ENCODE measurements at places on chromosomes 4 and X.

DNA sequence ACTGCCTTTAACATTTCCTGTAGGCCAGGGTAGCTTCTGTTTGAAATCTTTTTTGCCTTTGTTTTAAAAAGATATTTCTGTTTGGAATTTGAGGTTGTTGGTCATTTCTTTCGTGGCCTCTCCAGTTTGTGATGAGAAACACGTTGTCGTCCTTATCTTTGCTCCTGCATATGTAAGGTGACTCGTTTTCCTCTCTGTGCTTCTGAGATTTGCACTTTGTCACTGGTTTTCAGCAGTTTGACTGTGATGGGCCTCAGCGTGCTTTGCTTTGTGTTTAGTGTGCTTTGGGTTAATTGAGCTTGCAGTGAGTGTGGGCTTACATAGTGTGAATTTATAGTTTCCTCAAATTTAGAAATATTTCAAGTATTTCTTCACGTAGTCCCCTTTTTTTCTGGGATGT is 81.5 kb downstream of the FAM193A start:
- DNase-seq: no peak

DNA sequence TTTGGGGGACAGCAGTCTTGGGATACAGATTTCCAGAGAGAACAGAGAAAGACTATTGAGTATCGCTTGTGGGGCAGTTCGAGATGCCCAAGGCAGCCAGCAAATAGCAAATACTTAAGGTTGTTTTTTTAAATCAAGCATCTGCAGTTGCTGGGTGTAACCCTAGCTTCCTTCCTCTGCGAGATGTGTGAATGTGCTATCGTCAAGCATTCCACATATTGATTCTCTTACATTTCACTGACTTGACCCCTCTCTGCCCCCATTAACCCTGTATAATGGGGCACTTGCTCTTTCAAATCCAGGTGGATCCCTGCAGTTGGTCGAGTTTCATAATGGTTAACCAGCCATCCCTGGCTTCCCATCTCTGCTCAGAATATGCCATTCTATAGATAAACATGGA is 23.5 kb downstream of the KCNE5 start:
- DNase-seq: no peak

- no peak for DNase-seq
These were observed 364.7 kb downstream of the PCDH7 start for GRCh38 chr4:31084806-31085416.

DNA sequence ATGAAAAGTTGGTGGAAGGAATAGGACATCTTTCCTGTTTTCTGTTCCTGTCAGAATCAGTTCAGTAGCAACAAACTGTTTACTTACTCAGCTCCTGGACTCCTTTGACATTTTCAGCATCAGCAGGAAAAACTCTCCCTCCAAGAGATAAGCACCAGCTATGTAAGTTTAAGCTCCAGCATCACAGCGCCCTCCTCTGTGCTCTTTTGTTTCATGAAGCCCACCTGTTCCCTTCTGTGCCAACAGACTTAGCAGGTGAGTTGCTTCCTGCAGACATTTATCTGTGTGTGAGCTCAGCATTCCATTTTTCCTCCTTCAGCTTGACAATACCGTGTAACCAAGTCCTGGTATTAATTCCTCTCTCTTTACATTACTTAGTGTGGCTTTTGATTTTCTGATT is 644.1 kb upstream of the AGA start:
- DNase-seq: no peak

DNA sequence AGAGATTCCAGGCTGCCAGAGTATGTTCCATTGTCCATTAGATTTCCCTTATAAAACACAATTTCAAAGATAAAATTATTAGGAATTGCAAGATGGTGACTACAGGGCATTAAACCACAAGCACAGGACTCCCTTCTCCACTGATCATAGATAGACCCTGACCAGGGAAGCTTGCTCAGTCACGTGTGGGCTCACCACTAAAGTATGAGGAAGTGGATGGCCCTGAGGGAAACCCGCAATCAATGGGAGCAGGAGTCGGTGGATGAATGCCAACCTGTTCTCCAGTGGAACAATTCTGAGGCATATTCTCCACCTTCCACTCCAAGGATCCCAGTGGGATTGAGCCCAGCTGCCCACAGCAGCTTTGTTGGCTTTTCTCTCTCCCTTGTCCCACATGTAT is 515.7 kb downstream of the BCOR start:
- no peak for DNase-seq

DNA sequence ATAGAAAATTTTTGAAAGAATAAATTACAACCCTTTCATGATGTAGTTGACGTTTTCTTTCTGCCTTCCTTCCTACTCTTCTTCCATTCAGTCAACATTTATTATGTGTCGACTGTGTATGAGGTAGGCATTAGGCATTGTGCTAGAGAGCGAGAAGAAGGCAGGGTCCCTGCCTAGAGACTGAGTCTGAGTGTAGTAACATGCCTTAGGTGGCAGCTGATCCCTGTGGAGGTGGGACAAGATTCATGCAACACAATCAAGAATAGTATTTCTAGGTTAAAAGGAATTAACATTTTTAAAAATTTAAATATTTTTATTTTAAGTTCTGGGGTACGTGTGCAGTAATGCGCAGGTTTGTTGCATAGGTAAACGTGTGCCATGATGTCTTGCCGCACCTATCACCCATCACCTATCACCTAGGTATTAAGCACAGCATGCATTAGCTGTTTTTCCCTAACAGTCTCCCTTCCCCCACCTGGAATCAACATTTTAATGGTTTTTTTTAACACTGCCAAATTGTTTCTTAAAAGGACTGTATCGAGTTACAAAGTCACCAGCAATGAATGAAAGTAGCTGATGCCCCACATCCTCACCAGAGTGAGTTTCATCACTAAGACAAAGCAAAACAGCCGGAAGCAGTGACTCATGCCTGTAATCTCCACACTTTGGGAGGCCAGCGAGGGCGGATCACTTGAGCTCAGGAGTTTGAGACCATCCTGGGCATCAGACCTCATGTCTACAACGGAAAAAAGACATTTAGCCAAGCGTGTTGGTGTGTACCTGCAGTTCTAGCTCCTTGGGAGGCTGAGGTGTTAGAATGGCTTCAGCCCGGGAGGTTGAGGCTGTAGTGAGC is 84.0 kb downstream of the WWC2 start:
- DNase-seq: peak; percentile 73

- no peak for DNase-seq
These were observed 155.2 kb downstream of the SH2D1A start for GRCh38 chrX:124501586-124501985.

DNA sequence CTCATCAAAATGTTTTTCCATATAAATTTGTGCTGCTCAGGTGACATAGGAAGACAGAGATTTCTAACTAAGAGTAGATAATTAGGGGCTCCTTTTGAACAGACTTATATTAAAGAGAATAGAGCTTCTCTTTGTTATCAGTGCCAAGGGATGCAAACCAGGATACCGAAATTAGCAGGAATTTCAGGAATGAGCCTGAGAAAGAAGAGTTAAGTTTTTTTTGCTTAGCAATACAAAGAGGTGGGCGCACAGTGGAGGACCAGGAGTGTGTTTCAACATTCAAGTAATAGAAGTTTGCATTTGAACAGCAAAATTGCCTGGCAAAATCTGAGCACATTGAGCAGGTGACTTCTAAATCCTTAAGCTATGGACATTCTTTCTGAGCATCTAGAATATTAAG is 541.3 kb downstream of the GBA3 start:
- no peak for DNase-seq

- DNase-seq: no peak
These were observed 154.0 kb downstream of the GRIA3 start for GRCh38 chrX:123337886-123338639.

All from PC-9 (cell line).